Stimulated activated CD4-positive, alpha-beta T cell treated with anti-CD3 and anti-CD28 coated beads, Interleukin-1b, Interleukin-23, amount 100 ng/mL, for 1 hour (primary cell): ENCODE measurements at places on chromosomes 2 and 18.

DNA sequence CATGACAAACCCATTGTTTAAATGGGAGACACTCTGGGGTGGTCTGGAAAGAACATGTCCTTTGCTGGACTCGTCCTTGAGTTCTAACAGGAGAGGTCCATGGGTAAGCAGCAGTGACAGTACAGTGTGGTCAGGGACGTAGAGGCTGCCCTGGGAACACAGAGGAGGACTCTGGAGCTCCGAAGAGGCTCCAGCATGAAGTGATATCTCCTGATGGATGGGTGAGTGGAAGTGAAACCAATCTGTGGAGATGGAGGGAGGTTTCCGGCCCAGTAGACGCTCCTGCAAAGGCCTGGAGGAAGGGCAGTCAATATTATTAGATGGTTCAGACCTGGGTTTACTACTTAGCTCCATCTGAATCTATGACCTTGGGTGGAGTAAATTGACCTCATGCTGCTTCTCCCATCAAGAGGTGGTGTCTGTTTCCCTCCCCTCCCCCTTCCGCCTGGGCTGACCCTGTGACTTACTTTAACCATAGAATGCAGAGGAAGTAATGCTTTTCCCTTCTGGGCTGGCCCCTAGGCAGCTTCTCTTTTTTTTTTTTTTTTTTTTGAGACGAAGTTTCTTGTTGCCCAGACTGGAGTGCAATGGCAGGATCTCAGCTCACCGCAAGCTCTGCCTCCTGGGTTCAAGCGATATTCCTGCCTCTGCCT lies 2.3 kb upstream of the TFCP2L1 start:
- no peak for DNase-seq

DNA sequence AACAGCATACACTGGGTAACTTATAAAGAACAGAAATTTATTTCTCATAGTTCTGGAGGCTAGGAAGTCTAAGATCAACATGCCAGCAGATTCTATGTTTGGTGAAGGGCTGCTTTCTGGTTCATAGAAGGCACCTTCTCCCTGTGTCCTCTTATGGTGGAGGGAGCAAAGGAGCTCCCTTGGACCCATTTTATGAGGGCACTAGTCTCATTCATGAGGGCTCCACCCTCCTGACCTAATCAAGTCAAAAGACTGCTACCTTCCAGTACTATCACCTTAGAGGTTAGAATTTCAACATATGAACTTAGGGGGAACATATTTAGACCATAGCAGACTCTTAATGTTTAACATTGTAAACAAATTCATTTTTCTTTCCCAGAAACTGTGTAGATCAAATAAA lies 54.5 kb downstream of the ACVR1C start:
- no peak for DNase-seq

DNA sequence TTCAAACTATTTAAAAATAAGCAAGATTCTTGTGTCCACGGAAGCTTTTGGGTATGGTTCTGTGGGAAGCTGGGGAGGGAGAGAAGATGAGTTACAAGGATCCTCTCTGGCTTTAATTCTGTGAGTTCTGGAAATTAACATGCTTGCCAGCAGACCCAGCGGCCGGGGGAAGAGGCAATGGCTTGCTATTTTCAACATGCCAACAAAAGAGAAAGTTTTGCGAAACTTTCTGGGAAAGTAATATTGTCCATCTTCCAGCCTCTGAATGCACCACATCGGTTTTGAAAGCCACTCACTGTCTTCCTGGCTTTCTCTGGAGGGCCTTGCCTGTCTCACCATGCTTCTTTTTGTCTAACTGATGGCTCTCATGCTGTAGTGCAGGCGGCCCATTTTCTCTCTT lies 85.7 kb downstream of the EN1 start:
- no peak for DNase-seq

- no peak for DNase-seq
Observed at GRCh38 chr2:67465623-67466022, 68.5 kb downstream of the ETAA1 start.

- no peak for DNase-seq
Observed at GRCh38 chr2:224174990-224175389, 135.9 kb upstream of the SERPINE2 start.

DNA sequence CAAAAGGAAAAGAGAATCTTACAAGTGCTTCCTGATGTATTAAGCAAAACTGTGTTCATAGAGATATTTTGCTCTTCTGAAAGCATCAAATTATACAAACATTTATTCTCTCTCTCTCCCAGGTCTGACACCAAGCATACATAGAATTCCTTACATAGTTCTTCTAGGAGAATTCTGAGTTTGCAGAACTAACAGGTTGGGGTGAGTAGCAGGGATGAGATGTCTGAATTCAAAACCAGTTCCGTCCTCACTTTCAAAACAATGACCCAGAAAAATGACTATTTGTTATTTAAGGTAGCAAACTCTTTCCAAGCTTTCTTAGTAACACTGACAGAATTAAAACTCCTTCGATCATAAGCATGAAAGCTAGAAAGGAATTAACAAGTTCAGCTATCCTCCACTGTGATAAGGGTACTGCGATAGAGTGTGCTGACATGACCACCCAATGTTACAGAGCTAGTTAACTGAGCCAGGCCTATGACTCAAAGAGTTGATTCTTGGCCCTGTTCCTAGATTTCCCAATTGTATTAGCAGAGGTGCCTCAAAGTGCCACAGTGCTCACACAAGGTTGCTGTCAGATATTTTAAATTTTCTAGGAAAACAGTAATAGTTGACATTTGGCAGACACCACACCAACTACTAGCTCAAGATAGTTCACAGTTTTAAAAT lies 85.8 kb upstream of the SETBP1 start:
- no peak for DNase-seq

DNA sequence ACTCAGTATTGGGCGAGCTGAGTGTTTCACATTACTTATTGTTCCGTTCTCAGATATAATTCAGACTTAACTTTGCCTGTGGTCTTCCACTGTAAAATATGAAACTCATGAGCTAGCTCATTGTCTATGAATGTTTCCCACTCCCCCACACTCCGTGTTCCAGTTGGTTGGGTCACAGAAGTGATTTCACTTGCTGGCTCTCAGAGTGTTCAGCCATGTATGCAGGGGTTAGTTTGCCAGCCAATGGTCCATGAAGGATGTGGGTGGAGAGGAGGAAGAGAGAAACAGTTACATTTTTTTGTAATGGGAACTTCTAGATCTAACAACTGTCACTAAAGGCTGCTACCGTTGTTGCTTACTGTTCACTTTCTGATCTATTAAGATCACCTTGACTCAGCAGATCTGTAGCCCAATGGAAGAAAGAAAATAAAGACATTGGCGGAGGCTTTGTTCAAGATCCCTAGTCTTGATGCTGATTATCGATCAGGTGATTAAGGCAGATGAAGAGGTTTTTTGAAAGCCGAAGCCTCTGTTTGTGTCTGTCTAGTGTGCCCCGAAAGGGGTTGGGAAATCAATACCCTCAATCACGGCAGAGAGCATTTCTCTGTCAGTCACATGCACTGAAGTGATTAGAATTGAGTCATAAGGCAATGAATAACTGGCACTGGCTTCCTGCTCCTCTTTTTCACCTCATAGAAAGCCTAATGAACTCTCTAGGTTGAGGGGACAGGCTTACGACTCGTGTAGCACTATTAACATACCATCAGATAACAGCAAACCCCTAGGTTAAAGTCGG lies 279.7 kb upstream of the FIGN start:
- no peak for DNase-seq

DNA sequence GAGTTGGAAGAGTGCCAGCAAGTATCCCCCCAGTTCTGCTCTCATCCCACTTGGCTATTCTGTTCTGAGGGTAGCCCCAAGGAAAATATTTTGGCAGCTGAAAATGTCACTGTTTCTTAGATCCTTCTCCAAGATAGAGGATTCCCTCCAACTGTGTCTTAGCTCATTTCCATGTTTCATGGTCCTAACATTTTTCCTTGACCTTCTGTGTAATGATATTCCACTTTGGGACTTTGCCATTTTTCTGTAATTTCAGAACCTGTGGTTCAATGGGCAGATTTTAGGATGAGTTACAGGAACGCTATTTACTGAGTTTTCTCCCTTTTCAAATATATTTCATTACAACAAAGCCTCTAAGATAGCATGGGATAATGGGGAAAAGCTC lies 34.7 kb downstream of the NHEJ1 start:
- DNase-seq, result no peak

DNA sequence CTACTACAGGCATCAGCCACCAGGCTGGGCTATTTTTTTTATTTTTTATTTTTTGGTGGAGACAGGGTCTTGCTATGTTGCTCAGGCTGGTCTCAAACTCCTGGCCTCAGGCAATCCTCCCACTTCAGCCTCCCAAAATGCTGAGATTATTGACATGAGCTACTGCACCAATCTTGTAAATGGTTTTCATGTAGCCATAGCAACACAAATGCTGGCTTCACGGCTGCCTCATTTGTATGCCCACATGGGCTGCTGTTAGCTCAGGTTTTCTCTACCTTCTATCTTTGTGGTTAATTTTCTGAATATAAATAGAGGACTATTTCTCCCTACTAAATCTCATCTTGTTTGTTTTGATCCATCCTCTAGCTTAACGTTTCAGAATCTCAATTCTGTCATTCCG lies 58.2 kb downstream of the PLEKHM3 start:
- no peak for DNase-seq

- no peak for DNase-seq
Observed at GRCh38 chr2:207830778-207831438, 61.2 kb upstream of the FZD5 start.

- DNase-seq, result no peak
Observed at GRCh38 chr2:199869653-199870052, 18.7 kb upstream of the FTCDNL1 start.

GRCh38 chr2:136207030-136207623 lies 89.2 kb upstream of the CXCR4 start:
- no peak for DNase-seq

DNA sequence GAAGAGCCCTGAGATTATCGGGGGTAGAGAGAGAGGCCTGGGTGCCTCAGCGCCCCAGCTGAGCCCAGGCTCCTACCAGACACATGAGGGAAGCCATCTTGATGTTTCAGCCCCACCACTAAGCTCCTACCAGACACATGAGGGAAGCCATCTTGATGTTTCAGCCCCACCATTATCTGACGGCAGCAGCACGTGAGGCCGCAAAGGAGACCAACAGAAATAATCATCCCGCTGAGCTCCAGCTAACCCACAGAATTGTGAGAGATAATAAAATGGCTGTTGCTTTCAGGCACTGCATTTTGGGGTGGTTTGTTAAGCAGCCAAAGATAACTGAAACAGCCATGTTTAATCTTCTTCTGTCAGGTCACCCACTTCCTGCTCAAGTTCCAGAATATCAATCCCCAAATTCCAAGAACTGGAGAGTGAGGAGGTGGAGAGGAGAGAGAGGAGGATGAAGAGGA lies 29.3 kb upstream of the SOS1 start:
- no peak for DNase-seq

DNA sequence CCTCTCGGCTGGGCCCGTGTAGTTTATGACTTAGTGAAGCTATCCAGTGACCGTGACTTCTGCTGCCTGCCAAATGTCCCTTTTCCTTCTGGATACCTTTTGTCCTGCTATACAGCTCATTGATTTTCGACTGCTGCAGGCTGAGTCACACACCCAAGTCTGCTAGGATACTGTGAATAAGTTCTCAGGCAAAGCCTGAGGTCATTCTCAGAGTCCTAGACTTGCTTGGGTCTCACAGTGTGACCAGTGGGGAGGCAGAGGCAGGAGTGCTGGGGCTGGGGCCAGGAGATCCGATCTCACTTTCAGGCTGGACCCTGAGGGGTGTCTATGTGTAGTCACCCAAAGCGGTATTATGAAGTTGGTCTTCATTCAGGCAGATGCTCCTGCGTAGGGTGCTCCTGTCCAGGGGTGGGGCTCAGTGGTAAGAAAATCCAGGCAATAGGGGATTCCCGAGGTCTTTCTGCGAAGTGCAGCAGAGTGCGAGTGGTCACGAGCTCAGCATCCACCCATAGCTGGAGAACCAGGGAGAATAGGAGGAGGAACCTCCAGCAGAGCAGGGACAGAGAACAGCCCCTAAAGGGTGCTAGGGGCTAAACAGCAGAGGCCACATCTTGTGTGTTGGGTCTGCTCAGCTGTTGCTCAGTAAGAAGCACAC lies 268.6 kb upstream of the NCKAP5 start:
- no peak for DNase-seq

GRCh38 chr2:158667586-158667985 lies 127.5 kb upstream of the DAPL1 start:
- no peak for DNase-seq

DNA sequence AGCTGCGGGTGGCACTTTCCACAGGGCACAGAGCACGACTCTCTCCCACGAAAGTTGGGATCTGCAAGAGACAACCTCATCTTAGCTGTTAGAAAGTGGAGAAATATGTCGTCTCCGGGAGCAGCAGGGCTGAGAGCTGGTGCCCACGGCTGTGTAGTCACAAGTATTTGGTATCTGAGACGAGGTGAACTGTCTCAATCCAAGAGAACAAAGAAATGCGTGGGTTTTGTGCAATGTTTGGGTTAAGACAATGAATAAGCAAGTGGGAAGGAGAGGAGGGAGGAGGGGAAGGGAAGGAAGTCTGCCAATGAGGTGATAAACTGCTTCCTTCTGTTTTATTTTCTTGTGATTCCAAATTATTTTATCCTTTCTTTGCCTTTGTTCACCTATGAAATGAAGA lies 18.0 kb downstream of the DYTN start:
- no peak for DNase-seq

- no peak for DNase-seq
Observed at GRCh38 chr18:62329691-62330454, 4.8 kb downstream of the TNFRSF11A start.

- DNase-seq, result no peak
Observed at GRCh38 chr18:48022531-48023329, 92.3 kb upstream of the SMAD2 start.

GRCh38 chr2:58852243-58852642 lies 611.1 kb upstream of the FANCL start:
- no peak for DNase-seq

- no peak for DNase-seq
Observed at GRCh38 chr18:48607056-48607984, 68.5 kb downstream of the CTIF start.

DNA sequence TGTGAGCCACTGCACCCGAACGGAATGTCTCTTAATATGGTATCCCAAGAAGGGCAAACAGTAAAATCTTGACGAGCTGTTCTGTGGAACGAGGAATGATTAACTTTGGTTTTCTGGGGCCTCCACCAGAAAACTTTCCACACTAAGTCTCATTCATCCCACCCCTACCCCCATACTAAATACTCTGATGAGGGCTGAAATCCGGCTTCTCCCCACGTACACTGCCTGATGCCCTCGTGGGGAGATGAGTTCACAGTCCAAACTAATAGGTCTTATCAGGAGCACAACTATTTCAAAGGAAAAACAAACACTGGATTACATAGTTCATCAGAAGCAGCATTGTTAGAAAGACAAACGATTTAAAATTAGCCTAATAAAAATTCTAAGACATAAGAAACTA lies 49.2 kb upstream of the TCF4 start:
- DNase-seq, result no peak

GRCh38 chr2:235495373-235496238 lies 1.8 kb downstream of the AGAP1 start:
- no peak for DNase-seq

- DNase-seq, result no peak
Observed at GRCh38 chr2:225398372-225398771, 1.1 kb upstream of the NYAP2 start.

- DNase-seq, result no peak
Observed at GRCh38 chr18:57220480-57220879, 73.6 kb downstream of the BOD1L2 start.

GRCh38 chr18:48795696-48796095 lies 155.1 kb downstream of the SMAD7 start:
- DNase-seq, result no peak
